NCI-H1930 (cell line): ENCODE measurements at places on chromosomes 7 and 10.

- DNase-seq = no peak
Observed at GRCh38 chr7:13152755-13153154, 465.3 kb downstream of the ARL4A start.

- no peak for DNase-seq
Observed at GRCh38 chr7:18330548-18330947, 165.0 kb upstream of the HDAC9 start.

GRCh38 chr10:68963151-68963550, 7.2 kb downstream of the DDX21 start:
- no peak for DNase-seq

GRCh38 chr7:134685250-134685649, 38.6 kb downstream of the BPGM start:
- DNase-seq = no peak

GRCh38 chr10:117217196-117217761, 20.0 kb downstream of the KCNK18 start:
- DNase-seq = no peak

DNA sequence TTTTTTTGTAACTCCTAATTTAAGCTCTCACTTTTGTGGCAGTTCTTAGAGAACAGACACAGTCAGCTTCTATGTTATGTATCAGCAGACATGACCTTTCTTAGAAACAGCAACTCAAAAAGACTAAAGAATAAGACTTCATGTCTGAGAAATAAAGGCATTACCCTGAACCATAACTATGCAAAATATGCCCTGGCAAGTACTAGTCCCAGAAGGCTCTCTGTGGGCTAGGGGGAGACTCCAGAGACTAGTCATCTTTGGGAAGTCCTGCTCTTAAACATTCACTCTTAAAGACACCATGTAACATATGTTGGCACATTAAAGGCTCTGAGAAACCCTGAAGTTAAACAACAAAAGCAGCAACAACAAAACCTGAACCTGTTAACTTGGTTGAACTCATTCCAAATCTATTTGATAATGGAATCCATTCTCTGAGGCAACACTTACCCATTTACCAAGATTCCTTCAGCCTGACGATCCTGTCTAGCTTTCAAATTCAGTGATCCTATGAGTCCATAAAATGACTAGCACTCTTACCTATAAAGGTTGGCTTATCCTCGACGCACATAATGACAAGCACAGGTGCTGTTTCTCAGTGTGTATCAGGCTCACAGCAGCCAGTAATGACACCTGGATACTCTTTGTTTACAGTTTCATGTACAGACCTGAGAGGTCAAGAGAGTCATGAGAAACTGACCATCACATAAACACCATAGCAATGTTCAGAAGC, 62.3 kb downstream of the OSBPL3 start:
- DNase-seq = no peak

DNA sequence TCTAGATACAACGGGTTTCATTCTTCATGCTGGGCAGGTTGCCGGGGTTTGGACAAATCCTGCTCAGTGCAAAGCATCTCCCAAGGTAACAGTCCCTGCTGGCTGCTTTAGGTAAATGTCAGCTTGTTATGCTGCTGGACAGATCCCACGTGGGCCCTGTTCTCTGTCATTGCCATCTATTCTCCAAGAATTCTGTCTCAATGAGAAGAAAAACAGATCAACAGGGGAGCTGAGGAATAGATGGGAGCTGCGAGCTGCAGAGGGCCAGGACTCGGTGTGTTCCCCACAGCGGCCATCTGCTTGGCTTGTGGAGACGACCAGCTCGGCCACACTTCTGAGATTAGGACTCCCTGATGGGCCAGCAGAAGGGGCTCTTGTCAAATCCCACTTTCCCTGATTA, 235.2 kb downstream of the DPP6 start:
- DNase-seq = no peak

DNA sequence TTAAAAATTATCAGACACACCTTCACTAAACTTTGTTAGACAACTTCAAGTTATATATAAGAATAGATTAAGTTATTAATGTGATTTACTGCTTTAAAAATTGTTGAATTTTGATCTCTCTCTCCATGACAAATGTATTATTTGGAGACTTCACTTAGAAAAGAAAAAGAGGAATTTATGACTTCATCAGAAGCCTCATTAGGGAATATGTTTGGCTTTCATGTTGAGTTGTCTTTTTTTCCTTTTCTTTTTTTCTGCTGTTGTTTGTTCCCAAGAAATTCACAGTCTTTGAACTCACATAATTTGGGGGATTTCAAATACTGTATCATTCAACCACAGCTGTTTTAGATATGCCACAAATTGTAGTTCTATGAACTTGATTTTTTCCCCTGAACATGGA, 149.5 kb downstream of the PPP1R9A start:
- no peak for DNase-seq

- no peak for DNase-seq
Observed at GRCh38 chr10:121501796-121502195, 96.4 kb downstream of the FGFR2 start.

DNA sequence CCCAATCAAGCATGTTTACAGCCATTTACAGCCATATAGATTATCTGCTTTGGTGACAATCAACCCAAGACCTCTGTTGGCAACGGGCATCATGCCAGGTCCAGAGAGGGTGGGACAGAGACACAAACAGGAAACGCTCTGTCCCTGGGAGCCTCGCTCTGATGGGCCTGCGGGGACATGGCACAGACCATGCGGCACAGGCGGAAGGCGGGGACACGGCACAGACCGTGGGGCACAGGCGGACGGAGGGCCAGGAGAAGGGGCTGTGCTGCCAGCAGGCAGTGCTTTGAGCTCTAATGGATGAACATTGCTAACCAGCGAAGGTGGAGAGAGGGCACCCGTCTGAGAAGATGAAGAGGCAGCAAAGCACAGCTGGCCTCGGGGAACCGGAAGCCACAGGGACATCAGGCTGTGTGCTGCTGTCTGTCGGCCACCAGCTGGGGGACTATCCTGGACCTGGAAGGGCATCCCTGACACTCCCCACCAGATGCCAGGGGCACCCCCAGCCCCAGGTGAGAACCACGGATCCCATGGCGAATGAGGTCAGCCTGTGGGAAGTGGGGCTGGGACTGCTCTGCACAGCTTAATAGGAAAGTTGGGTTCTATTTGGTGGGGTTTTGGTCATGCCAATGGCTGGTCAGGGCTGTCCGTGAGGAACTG, 61.0 kb downstream of the DIP2C start:
- DNase-seq = no peak

- DNase-seq = no peak
Observed at GRCh38 chr7:100674411-100675104, 1.0 kb downstream of the GNB2 start.
